A549 treated with Hydrocortisone at 1 μM for 4 hours (cell line): ENCODE measurements at places on chromosomes 7 and 10. TPM values are rescaled to one million over a fixed set of nuclear protein-coding genes. Genes with fewer than 3 reads are reported as not detected.

The ADAM22 gene
- total RNA-seq = 0.16 to 0.43 TPM (median 0.33 TPM) in 5 replicates

The NPSR1 gene
- total RNA-seq = not detected in 5 replicates

The RARRES2 gene
- total RNA-seq = not detected in 5 replicates

The OPN1SW gene
- not detected in 5 replicates for total RNA-seq

The PLEKHS1 gene
- total RNA-seq = 0.06 to 0.09 TPM (median 0.07 TPM) in 4 of 5 replicates, not detected in the other

The KCNH2 gene
- 2.9 to 3.6 TPM (median 3.3 TPM) in 5 replicates for total RNA-seq
